ENCODE measurements at places on chromosomes 11 and 22.

GRCh38 chr11:33622186-33622585 lies 78.4 kb downstream of the C11orf91 start:
- DNase-seq: no peak

DNA sequence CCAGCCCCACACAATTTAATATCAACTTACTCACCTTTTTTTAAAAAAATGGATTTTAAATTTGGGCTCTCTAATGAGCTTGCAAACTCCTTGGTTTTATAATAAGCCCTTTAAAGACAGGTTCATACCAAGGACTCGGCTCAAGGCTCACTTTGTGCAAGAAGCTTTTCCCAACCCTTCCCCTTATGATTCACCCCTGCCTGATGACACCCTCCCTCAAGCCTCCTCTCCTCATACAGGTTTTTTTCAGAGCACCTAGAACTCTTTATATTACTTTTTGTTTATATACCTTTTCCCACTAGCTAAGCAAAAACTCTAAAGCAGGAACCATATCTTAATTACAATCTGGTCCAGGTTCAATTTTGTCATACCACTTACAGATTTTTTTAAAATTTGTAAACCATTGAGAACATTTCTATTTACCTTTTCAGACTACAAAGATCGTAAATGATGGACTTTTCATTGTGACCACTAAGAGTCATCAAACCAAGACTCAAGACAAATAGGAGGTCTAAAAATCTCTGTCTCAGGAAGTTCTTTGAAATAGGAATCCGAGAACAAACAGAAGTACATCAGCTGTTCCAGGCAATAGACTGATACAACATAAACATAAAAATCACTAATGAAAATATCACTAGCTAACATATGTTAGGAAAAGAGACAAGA lies 13.1 kb upstream of the EXPH5 start:
- DNase-seq: no peak

DNA sequence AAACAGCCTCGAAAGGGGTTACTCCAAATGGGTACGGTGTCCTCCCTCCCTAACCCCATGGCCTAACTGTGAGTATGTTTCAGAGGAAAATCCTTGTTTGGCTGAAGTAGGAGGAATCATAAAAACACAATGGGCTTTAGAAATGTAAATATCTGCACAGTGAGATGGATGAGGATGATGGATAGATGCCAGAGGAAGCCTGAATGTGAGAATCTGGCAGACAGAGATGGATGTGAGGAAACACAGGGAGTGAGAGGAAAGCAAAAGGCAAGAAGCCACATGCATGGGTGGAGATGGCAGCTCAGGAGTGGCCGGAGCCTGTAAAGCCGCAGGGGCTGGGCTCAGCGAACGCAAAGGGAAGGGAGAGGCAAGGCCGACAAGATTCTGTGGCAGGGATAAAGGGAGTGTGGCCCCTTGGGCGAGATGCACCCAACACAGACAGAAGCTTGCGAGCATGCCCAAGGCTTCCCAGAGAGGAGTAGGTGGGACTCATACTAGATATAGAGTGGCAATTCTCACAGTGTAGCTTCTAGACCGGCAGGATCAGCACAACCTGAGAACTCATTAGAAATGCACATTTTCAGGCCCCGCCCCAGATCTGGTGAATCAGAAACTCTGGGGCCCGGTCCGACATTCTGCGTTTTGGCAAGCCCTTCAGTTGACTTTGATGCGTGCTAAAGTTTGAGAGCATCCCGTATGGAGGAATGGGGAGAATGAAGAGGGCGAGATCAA lies 237.3 kb upstream of the CADM1 start:
- DNase-seq: no peak

- DNase-seq: no peak
Measured at GRCh38 chr11:96185220-96185768, 157.7 kb downstream of the MAML2 start.

DNA sequence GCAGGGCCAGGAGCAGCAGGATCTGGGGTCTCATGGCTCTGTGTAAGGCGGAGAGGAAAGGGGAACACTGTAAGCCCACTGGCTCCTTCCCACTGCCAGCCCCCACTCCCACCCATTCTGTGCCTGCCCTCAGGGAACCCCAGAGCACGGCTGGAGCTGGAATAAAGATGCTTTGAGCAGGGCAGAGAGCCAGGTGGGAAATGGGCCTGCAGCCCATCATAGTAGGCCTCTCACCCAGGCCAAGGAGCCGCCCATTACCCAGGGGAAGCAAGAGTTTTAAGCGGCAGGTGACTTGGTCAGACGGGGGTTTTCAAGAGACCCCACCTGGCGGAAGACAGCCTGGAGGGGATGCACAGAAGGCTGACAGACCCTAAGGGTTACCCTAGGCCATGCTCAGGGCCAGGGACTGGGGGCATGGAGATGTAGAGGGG lies 4.6 kb downstream of the LRRC32 start:
- no peak for DNase-seq

- DNase-seq: no peak
Measured at GRCh38 chr11:68956547-68957254, 24.1 kb downstream of the MRGPRD start.

GRCh38 chr11:20056109-20056949 lies 103.9 kb downstream of the DBX1 start:
- no peak for DNase-seq

- no peak for DNase-seq
Measured at GRCh38 chr11:111723595-111723994, 42.6 kb downstream of the PPP2R1B start.

DNA sequence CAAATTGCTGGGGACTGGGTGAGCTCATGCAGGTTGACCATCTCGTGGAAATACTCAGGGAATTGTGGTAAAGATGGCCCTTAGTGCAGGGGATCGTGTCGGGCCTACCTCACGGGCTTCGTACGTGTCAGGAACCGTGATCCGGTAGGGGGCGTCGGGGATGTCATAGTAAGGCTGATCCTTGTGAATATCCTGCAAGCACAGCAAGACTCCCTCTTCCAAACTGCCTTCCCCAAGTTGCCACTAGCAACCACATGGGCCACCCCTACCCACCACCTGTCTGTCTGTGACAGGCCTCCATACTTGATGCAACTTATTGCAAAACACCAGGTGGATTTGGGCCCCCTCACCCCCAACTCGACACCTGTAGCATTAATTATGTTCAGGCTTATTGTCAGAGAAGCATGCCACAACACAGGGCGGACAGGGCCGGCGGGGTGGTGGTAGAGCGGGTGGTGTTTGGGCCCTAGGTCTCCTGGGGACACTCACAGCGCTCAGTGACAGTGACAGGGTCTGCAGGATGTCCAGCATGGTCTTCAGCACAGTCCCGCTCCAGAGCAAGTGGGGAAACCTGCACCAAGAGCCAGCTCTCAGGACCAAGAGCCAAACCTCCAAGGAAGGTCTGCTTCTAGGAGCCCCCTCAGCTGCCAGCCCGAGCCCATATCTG lies 22.6 kb upstream of the SERPIND1 start:
- DNase-seq: no peak

- DNase-seq: no peak
Measured at GRCh38 chr22:26172389-26172990, 3.2 kb downstream of the SEZ6L start.

DNA sequence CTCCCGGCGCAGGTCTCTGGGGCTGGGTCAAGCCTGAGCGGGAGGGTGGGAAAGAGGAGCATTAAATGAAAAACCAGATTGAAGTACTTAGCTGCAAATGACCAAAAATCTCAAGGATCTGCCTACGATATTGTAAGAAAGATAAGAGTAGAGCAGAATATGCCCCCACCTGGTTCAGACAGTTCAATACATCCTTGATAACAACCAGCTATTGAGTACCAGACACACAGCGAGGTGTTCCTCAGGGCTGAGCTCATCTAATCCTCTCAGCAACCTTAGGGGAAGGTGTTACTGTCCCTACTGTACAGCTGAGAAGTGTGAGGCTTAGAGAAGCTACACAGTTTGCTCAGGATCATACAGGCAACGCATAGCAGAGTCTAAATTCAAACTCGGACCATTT lies 27.4 kb upstream of the HMGXB4 start:
- no peak for DNase-seq

DNA sequence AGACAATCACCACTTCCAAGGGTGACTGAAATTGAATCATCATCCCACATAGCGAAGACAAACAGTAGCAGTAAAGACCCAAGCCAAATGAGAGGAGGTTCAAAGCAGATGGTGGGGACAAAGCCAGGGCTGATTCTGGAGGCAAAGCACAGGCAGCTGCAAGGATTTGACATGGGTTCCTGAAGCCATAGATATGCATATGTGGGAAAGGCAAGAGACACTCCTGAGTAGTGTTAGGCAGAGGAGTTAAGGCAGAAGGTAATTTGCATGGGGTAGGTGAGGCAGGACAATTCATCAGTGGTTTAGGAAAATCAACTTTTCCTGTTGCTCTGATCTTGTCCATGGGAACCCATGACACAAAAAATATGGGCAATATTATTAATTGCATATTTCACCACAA lies 462.8 kb downstream of the FAM181B start:
- DNase-seq: no peak

DNA sequence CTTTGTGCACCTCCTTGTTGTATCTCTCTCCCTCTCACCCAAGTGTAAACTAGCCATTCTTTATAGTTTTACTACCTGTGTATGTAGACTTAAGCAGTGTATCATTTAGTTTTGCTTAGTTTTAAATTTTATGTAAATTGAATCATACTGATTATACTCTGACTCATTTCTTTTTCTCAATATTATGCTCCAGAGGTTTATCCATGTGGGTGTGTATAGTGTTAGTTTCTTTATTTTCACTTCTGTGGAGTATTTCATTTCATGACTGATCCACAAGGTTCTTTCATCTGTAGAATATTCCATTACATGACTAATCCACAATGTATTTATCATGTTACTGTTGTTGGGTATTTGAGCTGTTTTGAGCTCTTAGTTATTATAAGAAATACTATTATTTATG lies 62.0 kb downstream of the CCDC34 start:
- no peak for DNase-seq

- no peak for DNase-seq
Measured at GRCh38 chr11:116960930-116961329, 123.5 kb upstream of the APOA1 start.

- no peak for DNase-seq
Measured at GRCh38 chr11:6357222-6357621, 33.1 kb upstream of the SMPD1 start.

GRCh38 chr11:44565953-44566949 lies 788 bp downstream of the CD82 start:
- no peak for DNase-seq

DNA sequence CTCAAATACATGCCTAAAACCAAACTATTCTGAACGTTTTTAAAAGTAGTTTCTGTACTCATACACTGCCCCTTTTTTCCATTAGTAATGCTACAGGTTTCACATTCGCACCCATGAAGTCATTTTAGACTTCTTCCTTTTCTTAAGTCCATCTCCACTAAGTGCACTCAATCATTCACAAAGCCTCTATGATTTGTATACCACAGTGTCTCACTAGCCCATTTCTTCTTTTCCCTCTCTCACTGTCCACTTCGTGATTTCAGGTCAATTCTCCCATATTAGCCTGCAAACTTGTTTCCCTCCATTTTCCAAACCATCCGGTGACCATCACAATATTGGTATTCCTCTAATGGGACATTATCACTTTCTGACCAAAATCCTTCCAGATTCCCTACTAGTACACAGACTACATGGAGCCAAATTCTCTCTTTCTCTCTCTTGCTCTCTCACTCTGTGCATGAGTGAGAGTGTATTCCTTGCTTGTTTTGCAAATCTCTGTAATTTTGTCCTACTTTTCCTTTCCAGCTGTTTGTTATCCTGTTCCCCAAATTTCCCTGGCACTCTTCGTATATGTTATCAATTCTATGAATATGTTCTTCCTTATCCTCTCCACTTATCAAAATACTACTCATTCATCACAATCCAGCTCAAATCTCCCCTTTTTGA lies 3.4 kb upstream of the ZC3H12C start:
- DNase-seq: no peak

DNA sequence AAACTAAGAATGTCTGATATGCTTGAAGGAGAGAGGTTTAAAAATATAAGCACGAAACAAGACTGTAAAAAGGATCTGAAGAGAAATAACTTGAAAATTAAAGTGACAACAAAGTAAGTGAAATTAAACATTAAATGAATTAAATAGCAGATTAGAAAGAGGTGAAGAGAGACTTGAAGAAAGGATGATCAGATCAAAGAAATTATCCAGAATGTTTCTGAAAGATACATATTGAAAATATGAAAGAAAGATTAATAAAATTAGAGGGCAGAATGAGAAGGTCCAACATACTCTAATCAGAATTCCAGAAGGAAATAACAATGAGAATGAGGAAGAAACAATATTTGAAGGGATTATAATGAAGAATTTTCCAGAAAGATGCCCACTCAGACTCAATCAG lies 151.1 kb downstream of the FAM76B start:
- no peak for DNase-seq

DNA sequence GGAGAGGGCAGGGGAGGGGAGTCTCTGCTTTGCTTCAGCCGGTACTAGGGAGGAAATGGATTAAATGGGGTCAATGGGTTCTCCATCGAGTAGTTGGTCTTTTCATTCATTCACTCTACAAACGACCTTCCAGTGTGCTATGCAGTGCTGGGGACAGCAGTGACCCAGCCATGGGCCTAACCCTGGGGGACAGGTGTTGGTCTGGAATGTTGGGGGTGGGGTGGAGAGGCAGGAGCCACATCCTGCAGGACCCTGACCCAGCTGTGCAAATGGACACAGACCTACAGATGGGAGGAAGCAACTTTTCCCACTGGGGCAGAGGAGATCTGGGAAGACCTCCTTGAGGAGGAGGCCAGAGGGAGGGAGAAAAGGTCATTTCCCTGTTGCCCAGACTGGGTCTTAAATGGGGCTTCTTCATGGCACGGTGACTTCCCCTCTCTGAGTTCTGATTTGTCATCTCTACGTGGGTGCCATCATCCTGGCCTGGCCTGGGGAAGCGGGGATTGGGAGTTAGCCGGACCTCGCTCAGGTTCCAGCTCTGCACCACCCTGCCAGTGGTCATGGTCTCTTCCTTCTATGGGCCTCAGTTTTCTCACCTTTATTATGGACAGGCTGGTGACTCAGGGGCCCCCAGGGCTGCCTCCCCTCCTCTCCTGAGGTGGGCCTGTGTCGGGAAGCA lies 2.0 kb downstream of the CYTH4 start:
- no peak for DNase-seq

DNA sequence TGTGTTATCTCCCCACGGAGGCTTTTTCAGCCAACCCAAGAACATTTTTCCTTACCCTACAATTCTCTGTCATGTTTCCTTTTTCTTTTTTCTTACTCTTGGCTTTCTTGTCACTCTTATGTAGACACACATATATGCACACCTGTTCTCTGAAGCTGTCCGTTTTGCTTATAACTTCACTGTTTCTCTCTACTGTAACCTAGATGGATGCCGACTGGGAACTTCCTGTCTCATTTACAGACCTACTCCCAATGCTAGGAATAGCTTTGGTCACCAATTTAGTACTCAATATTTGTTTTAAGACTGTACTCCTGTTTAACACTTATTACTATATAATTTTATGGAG lies 9.9 kb upstream of the CASP12 start:
- DNase-seq: no peak

- no peak for DNase-seq
Measured at GRCh38 chr22:43909708-43910107, 13.9 kb upstream of the PNPLA3 start.

- DNase-seq: no peak
Measured at GRCh38 chr11:122721964-122722266, 66.4 kb downstream of the UBASH3B start.

- no peak for DNase-seq
Measured at GRCh38 chr11:74714904-74715303, 16.3 kb downstream of the CHRDL2 start.
